ENCODE measurements at places on chromosomes 7 and 10.

- no peak for DNase-seq
Measured at GRCh38 chr10:25357269-25357668, 182.5 kb downstream of the GPR158 start.

- peak; percentile 4 for DNase-seq
Measured at GRCh38 chr10:97991871-97992270, 38.5 kb downstream of the CRTAC1 start.

DNA sequence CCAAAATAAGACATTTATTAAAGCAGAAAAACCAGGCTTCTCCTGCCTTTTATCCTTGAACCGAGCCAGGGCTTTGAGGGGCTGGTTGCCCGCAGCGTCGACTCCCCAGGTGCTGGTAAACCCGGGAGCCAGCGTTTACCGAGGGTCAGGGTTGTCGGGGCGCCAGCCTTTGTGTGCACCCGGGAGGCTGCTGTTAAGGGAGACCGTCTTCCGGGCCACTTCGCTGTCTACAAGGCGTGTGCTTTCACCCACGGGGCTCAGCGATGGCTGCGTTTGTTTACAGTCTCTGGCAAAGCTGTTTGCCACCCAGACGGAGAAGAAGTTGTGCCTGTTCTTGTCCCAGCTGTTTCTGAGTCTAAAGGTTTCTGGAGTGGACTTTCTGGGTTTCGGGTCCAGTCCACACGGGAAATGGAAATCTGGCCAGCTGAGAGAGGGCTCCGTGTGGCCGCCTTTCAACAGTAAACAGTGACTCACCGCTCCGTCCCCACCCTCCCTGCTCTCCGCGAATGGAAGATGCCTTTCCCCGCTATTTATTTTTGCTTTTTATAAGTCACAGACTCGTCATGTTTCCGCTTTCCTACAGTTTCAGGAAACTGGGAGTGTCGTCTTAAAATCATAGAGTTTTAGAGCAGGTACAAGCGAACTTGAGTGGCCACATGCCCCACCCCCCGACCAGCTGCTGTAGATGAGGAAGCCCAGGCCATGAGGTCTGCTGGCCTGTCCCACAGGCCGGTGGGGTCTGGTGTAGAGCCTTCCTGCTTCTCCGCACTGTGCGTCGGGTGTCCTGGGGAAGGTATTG is 2.2 kb downstream of the MAFK start:
- DNase-seq, result no peak

GRCh38 chr10:14665865-14666857 is 108.5 kb downstream of the FAM107B start:
- no peak for DNase-seq

GRCh38 chr7:129188892-129189660 is 643 bp downstream of the SMO start:
- DNase-seq, result no peak

- no peak for DNase-seq
Measured at GRCh38 chr7:90404777-90405176, 1.5 kb downstream of the CLDN12 start.

GRCh38 chr10:30697806-30698205 is 68.3 kb upstream of the LYZL2 start:
- DNase-seq, result no peak

DNA sequence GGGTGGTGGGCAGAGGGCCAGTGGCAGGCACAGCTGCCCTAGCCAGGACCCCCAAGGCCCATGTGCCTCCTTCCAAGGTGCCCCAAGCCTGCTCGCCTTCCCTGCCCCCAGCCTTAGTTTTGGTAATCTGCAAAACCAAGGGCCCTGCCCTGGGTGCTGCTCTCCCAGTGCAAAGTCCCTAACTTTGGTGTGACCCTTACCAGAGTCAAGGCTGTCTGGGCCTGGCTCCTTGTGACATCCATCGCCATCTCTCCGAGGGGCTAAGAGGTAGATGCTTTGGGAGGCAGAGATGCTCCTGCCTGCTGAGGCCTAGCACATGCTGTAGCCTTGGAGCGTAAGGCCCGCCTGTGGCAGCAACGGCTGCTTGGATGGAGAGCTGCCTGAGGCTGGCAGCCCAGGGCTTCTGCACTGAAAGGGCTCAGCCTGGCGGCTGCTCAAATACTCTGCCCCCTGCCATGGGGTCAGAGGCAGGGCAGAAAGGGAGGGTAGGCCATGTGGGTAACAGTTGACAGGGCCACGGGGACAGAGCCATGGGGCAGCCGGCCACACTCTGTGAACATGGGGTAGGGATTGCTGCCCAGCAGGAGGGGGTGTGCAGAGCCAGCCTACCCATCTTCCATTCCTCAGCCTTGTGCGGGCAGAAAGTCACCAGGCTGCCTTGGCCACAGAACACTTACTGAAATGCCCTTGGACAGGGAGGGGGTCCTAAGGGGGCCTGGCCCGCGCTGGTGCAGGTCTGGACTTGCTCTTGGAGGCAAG is 17.9 kb upstream of the MYL7 start:
- DNase-seq, result no peak

DNA sequence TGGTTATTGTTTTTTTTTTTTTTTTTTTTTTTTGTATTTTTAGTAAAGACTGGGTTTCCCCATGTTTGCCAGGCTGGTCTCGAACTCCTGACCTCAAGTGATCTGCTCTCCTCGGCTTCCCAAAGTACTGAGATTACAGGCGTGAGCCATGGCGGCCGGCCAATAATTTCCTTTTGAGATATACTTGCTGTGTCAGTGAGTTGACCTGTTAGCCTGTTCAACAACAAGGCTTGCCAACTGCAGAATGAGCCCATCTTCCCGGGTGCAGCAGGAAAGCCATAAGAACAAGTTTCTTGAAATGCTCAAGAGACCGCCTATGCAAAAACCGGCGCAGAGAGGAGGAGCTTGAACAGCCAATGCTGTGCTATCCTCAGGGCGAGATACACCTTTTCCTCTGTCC is 112.5 kb downstream of the PRPF18 start:
- no peak for DNase-seq

DNA sequence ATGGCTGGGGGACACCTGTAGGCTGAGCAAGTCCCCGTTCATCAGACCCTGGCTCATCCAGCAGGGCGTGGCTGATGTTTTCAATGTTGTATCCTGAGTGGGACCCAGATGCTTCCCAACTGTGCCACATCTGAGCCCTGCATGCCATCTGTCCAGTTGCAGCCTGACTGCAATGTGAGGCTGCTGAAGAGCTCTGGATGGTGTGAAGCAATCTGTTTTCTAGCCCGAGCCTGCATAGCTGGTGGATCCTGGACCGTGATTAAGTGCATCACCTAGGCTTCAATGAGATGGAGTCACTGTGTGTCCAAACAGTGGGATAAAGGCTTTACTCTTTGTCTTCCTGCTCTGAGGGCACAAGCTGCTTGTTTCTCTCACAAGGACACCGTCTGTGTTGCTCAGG is 99.8 kb downstream of the TCF7L2 start:
- DNase-seq, result no peak

DNA sequence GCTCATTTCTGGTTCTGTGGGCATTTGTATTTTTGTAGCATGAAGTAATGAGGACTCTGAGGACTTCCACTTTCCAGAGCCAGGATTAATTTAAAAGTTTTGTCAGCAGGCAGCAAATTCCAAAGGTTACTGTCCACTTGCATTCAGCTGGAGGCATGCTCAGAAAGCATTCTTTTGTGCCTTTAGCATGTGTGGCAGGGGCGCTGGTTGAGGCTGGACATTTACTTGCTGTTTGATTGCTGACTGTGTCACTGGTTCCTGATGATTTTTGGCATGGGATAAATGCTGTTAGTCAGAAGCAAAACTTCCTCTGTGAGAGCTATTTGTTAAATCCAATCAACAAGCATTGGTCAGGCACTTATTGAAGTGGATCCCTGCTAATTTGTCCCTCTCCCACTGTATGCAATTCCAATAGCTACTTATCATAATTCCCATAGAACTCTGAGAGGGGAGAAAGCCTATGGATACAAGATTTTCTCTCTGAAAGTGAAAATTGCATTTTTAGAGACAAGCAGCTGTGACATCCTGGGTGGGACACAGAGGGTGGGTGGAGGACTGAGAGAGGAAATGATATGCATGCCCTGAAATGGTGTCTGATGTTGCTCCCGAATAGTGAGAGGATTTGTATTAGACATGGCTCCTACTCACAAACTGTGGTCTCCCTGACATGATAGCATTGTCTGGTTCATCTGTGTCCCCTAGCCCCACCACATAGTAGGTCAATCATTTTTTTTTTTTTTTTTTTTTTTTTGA is 161.2 kb upstream of the WDR11 start:
- no peak for DNase-seq

- DNase-seq, result no peak
Measured at GRCh38 chr10:34018129-34018528, 683.7 kb upstream of the NRP1 start.

DNA sequence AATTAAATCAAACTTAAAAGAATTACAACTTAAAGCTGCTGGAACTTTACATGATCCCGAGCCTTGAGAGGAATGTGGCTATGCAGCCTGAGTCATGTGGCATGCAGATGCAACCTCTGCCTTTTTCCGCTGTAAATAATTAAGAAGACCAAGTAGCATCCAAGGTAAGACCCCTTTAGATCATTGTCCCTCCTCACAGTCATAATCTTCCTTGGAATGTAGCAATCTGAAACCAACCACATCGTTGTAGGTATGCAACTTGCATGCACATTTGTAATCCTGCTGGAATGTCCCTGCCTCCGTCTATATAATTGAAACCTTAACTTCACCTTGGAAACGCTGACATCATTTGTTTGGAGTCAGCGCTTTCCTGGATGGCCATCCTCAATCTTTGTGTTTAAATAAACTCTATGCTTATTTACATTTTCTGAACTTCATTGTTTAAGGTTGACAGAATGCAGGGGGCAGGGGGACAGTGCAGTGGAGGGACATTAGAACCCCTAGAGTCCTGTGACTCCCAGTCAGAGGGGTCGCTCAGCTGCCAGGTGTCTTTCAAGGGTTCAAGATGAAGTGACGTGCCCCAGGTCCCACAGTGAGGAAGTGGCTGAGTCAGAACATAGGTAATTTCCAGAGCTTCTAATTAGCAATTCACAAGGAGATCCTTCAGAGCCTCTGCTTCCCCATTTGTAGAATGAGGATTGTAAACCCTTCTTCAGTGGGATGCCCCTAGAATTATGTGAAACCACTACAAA is 110.7 kb downstream of the RALA start:
- DNase-seq, result peak; percentile 53

DNA sequence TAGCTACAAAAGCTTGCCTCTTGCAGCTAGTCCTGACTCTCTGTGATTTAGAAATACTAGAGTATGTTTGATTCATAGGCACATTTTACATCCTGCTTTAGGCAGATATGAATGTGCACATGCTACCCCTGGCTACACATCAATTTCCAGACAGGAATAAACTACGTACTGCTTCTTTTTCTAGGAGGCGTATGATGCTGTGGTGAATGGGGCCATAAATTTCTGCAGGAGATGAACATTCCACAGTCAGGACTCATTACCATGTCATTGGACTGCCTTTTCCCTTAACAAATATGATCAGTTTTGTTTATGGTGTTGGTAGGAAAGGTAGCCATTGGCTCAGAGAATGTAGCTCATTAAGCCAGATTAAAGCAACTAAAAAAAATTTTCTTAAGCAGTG is 50.1 kb upstream of the IFRD1 start:
- DNase-seq, result no peak

DNA sequence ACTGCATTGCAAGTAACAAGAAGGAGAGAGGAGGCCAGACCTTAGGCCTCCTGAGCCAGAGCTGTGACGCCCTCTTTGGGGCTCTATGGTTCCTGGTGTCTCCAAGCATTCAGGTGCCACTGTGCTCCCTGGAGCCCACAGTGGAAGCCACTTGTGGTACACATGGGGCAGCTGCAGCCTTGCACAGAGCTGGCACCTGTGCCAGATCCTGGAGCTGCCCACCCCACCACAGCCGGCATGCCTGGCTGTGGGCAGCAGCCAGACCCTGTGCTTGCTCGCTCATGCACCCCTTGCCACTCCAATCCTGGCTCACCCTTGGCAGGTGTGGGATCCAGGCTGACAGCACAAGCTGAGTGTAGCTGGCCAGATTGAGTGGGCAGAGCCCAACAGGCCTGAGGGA is 173.8 kb upstream of the SMIM30 start:
- DNase-seq, result no peak

DNA sequence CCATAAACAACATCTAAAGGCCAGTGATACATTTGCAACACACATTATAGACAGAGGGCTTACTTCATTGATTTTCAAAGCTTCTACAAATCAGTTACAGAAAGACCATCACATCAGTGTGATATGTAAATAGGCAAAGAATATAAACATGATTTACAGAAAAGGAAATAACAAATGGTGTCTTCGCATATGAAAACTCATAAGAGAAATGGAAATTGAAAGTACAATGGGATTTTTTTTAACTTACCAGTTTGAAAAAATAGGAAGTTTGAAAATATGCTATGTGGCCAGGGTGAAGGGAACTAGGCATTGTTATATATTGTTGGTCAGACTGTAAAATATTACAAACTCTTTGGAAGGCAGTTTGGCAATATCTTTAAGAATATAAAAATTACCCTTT is 27.3 kb downstream of the SEC23IP start:
- DNase-seq, result no peak

DNA sequence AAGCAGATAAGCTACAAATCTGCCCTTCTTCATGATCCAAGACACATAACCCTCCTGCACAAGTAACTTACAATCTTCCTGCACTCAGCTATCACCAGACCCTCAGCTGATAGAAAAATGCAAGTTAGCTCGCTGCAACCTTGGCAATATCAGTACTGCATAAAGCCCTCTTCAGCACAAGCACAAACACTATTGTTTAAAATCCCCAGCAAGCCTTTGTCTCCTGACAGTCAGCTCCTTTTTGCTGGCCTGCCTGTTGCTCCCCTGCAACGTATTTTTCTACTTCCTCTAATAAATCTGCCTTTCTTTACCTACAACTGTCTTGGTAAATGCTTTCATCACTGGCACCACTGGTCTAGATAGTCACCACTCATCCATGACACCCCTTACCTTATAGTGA is 59.8 kb downstream of the BAMBI start:
- DNase-seq, result no peak

DNA sequence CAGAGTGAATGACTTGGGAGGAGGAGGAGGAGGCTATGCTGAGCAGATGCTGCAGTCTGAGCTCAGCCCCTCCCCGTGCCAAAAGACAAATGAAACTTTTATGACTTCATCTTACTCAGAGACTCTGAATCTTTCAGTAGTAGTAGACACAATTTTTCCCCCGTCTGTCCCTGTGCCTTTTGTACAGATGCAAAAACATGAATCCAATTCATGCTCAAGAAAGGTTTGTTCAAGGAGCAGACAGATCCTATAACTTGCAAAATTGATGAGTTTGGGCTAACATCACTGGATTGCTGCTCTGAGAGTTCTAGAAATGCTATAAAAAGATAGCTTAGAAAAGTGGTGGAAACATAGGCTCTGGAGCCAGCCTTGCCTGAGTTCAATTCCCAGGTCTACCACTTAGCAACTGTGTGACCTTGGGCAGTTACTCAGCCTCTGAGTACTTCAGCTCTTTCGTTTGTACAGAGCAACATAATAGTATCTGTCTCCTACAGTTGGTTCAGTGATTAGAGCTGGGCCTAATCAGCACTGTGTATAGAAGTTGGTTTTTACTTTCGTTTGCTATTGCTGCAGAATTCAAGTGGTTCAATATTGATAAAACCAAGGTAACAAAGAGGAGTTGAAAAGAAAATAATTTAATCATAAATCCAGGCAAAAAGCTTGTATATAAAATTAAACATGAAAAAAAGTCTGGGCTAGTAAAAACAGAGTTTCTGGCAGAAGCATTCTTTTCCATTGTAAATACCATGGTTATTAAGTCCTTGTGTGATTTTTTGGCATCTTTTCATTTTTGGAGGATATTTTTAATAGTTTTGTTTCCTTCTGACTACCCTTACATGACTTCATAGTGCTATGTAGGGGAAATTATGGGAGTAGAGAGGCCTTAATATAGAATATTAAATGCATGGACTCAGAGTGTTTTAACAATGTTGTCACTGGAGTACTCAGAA is 174.2 kb upstream of the ZNF32 start:
- DNase-seq, result no peak
